Lung (tissue), 17 donors: ENCODE measurements at places on chromosomes 3 and 15.
A peak's percentile ranks its signal among the peaks of the same experiment; 100 is the strongest.

GRCh38 chr3:128780101-128780837 lies 54.3 kb downstream of the RAB7A start:
- H3K4me3 ChIP-seq = no peak overlapping the region
- DNase-seq = no peak
- peaks cover 2% of the 10 kb centered on the region for H3K36me3 ChIP-seq

DNA sequence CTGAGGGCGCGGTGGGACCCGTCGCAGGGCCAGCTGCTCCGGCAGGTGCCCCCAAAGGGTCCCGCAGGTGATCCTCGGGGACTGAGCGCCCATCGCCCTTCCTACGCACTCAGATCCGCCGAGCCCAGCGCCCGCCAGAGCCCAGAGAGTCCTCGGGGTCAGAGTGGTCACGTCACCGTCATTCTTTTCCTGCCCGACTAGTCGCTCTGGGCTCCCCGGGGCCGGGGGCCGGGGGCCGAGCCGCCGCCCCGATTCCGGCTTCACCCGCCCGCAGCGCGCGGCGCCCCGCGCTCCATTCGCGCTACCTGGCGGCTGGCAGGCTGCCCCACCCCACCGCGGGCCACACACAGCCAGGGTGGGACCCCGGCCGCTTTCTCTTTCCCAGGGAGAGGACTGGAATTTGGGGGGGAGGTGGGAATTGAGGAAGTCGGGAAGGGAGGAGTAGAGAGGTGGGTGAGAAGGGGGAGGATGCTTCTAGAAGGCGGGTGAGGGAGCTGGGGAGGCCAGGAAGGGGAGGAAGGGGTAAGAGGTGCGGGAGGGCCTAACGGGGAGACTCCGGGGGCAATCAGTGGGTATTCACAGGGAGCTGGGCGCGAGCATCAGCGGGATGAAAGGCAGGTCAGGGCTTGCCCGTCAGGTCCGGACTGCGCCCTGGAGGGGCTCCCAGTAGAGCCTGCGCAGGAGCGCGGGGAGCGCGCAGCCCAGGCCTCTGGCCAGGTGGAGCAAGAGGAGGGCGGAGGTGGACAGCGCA lies 36.1 kb upstream of the EPHB3 start:
- H3K4me3 ChIP-seq = peak overlapping the region; percentile 23
- H3K27me3 ChIP-seq = no peaks in the 10 kb centered on the region
- no peaks in the 10 kb centered on the region for H3K36me3 ChIP-seq
- H3K4me1 ChIP-seq = no peaks in the 10 kb centered on the region

DNA sequence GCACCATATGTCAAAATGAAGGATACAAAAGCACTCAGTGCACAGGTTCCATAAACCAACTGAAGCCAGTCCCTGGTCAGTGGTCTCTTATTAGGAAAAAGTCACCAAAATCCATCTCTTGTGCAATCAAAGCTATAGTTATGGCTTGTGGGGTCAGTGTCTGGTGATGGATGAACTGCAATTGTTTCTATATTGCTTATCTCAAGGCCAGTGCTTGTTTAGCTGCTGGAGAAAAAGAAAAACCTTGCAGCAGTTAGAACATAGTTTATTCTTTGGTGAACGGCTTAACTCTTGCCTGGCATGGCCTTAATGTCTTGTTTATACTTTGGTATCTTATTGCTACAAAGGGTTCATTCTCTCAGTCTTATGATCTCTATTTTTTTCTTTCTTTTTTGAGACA lies 2.9 kb upstream of the UQCRC1 start:
- no peak overlapping the region for H3K27ac ChIP-seq
- no peaks in the 10 kb centered on the region for H3K36me3 ChIP-seq
- no peaks in the 10 kb centered on the region for H3K27me3 ChIP-seq
- DNase-seq = peak; percentile 91
- H3K4me1 ChIP-seq = no peaks in the 10 kb centered on the region

GRCh38 chr3:109355625-109356441 lies 18.5 kb upstream of the DPPA4 start:
- peaks cover 2% of the 10 kb centered on the region for H3K27me3 ChIP-seq
- H3K36me3 ChIP-seq = no peaks in the 10 kb centered on the region
- peak; percentile 6 for DNase-seq
- H3K27ac ChIP-seq = no peak overlapping the region
- H3K4me3 ChIP-seq = no peak overlapping the region

- no peaks in the 10 kb centered on the region for H3K4me1 ChIP-seq
- H3K4me3 ChIP-seq = no peak overlapping the region
- H3K27ac ChIP-seq = peak overlapping the region; percentile 27
- DNase-seq = no peak
- H3K36me3 ChIP-seq = no peaks in the 10 kb centered on the region
- no peaks in the 10 kb centered on the region for H3K27me3 ChIP-seq
These were observed 364.4 kb downstream of the MECOM start for GRCh38 chr3:169299129-169299528.

DNA sequence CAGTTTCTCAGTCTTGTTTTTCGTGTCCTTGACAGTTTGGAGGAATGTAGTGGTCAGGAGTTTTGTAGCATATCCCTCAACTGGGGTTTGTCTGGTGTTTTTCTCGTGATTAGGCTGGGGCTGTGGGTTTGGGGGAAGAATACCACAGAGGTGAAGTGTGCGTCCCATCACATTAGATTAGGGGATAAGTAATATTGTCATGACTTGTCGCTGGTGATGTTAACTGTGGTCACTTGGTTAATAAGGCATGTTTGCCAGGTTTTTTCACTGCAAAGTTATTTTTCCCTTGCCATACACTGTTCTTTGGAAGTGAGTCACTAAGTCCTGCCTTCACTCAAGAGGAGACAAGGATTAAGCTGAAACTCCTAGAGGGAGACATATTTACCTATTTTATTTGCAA lies 39.1 kb downstream of the PAK2 start:
- H3K27me3 ChIP-seq = no peaks in the 10 kb centered on the region
- H3K4me1 ChIP-seq = no peaks in the 10 kb centered on the region
- peaks cover 3% of the 10 kb centered on the region for H3K36me3 ChIP-seq
- H3K27ac ChIP-seq = no peak overlapping the region
- H3K4me3 ChIP-seq = no peak overlapping the region

GRCh38 chr3:161414907-161415306 lies 43.6 kb upstream of the SPTSSB start:
- H3K4me3 ChIP-seq = no peak overlapping the region
- no peaks in the 10 kb centered on the region for H3K36me3 ChIP-seq
- H3K27me3 ChIP-seq = no peaks in the 10 kb centered on the region
- H3K4me1 ChIP-seq = no peaks in the 10 kb centered on the region
- H3K27ac ChIP-seq = no peak overlapping the region
- DNase-seq = no peak

DNA sequence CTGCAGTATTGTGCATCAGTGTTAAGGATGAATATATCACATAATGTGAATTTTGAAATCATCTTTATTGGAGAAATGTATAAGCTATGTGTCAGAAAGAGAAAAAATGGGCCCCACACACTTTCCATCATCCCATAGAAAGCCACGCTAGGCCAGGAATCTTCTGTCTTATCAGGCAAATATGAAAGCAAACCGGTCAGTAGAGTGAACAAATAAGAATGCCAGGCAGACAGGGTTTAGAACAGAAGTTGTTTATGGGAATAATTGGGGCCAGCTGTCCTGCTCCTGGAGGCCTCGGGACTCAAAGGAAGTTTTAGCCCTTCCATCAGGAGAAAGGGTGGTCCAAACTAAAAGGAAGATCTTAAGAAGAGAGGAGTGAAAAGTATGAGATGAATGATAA lies 39.5 kb downstream of the ZNF280D start:
- no peak overlapping the region for H3K27ac ChIP-seq
- H3K27me3 ChIP-seq = no peaks in the 10 kb centered on the region
- no peak overlapping the region for H3K4me3 ChIP-seq
- peaks cover 2% of the 10 kb centered on the region for H3K4me1 ChIP-seq
- DNase-seq = peak; percentile 30

DNA sequence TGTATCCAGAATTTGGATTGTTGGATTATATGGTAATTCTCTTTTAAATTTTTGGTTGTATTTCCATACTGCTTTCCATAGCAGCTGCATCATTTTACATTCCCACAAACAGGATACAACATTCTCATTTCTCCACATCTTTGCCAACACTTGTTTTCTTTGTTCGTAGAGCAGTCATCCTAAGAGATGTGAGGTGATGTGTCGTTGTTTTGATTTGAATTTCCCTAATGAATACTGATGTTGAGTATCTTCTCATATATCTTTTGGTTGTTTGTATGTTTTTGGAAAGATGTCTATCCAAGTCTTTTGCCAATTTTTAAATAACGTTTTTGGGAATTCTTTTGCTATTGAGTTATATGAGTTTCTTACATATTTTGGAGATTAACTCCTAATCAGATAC lies 93.6 kb downstream of the GMNC start:
- peak; percentile 50 for DNase-seq
- H3K4me1 ChIP-seq = no peaks in the 10 kb centered on the region
- H3K4me3 ChIP-seq = no peak overlapping the region
- no peak overlapping the region for H3K27ac ChIP-seq
- H3K27me3 ChIP-seq = no peaks in the 10 kb centered on the region

GRCh38 chr15:31405200-31405920 lies 78.7 kb downstream of the KLF13 start:
- no peak for DNase-seq
- no peaks in the 10 kb centered on the region for H3K4me1 ChIP-seq
- no peak overlapping the region for H3K27ac ChIP-seq

DNA sequence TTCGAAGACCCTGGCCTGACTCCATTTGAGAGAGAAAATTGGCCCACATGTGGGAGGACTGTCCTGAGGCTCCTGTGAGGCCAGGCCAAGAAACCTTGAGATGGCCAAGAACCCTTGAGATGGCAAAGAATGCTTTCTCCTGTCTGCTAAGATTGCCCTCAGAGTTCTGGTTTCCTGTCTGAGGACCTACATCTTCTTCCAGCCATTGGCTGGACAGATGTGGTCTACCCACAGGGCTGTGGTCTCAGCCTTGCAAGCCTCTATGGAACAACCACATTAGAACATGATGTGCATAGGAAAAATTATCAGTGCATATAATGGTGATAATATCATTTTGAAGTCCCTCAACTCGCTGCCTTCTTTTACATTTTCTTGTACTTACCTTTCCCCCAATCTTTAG lies 10.8 kb upstream of the RASA2 start:
- H3K4me1 ChIP-seq = no peaks in the 10 kb centered on the region
- no peaks in the 10 kb centered on the region for H3K36me3 ChIP-seq
- H3K27ac ChIP-seq = no peak overlapping the region
- H3K27me3 ChIP-seq = no peaks in the 10 kb centered on the region
- H3K4me3 ChIP-seq = no peak overlapping the region

DNA sequence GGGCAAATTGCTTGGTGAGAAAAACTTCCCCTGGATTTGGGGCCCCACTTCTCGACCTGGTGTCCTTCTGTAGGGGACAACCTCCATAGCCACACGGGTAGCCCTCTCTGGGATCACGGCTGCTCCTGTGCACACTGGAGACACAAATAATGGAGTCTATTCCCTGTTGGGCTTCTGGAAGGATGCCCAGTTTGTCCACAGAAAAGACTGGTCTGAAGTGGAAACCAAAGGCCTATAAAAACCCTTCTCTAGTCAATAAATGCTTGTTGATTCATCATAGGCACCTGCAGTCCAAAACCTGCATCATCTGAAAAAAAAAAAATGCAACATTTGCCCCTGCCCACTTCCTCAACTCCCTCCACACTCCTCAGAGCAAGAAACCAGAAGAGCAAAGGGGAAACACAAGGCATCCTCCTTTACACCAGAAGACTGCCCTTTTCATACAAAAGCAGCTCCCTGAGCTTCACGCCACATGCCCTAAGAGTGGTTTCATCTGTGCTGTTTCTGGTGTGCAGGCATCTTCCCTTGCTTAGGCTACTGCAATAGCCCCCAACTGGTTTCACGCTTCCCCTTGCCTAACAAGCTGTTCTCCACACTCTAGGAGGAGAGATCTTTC lies 36.3 kb downstream of the SRGAP3 start:
- no peak for DNase-seq
- no peaks in the 10 kb centered on the region for H3K4me1 ChIP-seq
- H3K27ac ChIP-seq = no peak overlapping the region

DNA sequence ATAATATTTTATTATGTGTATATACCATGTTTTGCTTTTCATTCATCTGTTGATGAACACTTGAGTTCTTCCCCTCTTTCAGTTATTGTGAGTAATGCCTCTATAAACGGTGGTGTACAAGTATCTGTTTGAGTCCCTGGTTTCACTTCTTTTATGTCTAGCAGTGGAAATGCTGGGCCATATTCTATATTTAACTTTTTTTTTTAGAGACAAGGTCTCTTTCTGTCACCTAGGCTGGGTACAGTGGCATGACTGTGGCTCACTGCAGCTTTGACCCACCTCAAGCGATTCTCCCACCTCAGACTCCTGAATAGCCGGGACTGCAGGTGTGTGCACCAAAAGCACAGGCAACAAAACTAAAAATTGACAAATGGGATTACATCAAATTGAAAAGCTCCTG lies 19.9 kb downstream of the GOLM2 start:
- no peak overlapping the region for H3K27ac ChIP-seq
- H3K4me3 ChIP-seq = no peak overlapping the region

GRCh38 chr3:56397798-56398197 lies 70.5 kb downstream of the ERC2 start:
- no peaks in the 10 kb centered on the region for H3K4me1 ChIP-seq
- no peaks in the 10 kb centered on the region for H3K36me3 ChIP-seq

- peaks cover 12% of the 10 kb centered on the region for H3K36me3 ChIP-seq
- no peak for DNase-seq
- no peaks in the 10 kb centered on the region for H3K27me3 ChIP-seq
These were observed 42.5 kb downstream of the IL1RAP start for GRCh38 chr3:190556351-190556750.

GRCh38 chr3:90069748-90070147 lies 962.3 kb downstream of the EPHA3 start:
- H3K4me3 ChIP-seq = no peak overlapping the region
- H3K27ac ChIP-seq = no peak overlapping the region
- DNase-seq = no peak
- no peaks in the 10 kb centered on the region for H3K36me3 ChIP-seq
- H3K27me3 ChIP-seq = no peaks in the 10 kb centered on the region

GRCh38 chr3:64924961-64925360 lies 237.2 kb upstream of the ADAMTS9 start:
- DNase-seq = no peak
- no peak overlapping the region for H3K4me3 ChIP-seq
- H3K4me1 ChIP-seq = no peaks in the 10 kb centered on the region
- H3K27me3 ChIP-seq = no peaks in the 10 kb centered on the region
- H3K36me3 ChIP-seq = no peaks in the 10 kb centered on the region
- H3K27ac ChIP-seq = no peak overlapping the region

DNA sequence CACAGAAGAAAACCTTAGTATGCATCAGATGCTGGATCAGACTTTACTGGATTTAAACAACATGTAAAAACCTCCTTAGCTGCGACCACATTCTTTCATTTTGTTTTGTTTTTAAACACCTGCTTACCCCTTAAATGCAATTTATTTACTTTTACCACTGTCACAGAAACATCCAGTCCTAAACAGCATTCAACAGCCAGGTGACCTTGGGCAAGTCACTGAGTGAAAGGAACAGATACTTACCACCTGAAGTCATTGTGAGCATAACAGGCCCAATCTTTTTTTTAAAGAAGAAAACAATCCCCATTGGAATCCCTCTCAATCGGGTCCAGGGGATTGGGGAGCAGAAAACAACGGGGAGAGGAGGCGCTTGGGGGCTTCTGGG lies 390 bp downstream of the STARD5 start:
- H3K27me3 ChIP-seq = no peaks in the 10 kb centered on the region
- H3K4me3 ChIP-seq = peak overlapping the region; percentile 93
- peak overlapping the region; percentile 65 for H3K27ac ChIP-seq
- H3K36me3 ChIP-seq = no peaks in the 10 kb centered on the region

GRCh38 chr3:188319569-188319968 lies 165.6 kb downstream of the LPP start:
- peaks cover 1% of the 10 kb centered on the region for H3K36me3 ChIP-seq
- no peaks in the 10 kb centered on the region for H3K27me3 ChIP-seq
- no peak for DNase-seq
- no peaks in the 10 kb centered on the region for H3K4me1 ChIP-seq
- no peak overlapping the region for H3K27ac ChIP-seq

GRCh38 chr3:184164648-184165330 lies 9.6 kb downstream of the DVL3 start:
- H3K27ac ChIP-seq = no peak overlapping the region
- DNase-seq = no peak
- H3K4me3 ChIP-seq = no peak overlapping the region
- no peaks in the 10 kb centered on the region for H3K27me3 ChIP-seq
- peaks cover 47% of the 10 kb centered on the region for H3K36me3 ChIP-seq
- peaks cover 7% of the 10 kb centered on the region for H3K4me1 ChIP-seq
